Activated CD4-positive, alpha-beta memory T cell treated with anti-CD3 and anti-CD28 coated beads for 36 hours (primary cell): ENCODE measurements at places on chromosomes 5 and 9. TPM values are rescaled to one million over a fixed set of nuclear protein-coding genes. Genes with fewer than 3 reads are reported as not detected.

CLIC3 gene
- 0.61 TPM for total RNA-seq

CCDC180 gene
- 1.1 TPM for total RNA-seq

SLC6A7 gene
- not detected for total RNA-seq

GBGT1 gene
- 3.2 TPM for total RNA-seq

DNA sequence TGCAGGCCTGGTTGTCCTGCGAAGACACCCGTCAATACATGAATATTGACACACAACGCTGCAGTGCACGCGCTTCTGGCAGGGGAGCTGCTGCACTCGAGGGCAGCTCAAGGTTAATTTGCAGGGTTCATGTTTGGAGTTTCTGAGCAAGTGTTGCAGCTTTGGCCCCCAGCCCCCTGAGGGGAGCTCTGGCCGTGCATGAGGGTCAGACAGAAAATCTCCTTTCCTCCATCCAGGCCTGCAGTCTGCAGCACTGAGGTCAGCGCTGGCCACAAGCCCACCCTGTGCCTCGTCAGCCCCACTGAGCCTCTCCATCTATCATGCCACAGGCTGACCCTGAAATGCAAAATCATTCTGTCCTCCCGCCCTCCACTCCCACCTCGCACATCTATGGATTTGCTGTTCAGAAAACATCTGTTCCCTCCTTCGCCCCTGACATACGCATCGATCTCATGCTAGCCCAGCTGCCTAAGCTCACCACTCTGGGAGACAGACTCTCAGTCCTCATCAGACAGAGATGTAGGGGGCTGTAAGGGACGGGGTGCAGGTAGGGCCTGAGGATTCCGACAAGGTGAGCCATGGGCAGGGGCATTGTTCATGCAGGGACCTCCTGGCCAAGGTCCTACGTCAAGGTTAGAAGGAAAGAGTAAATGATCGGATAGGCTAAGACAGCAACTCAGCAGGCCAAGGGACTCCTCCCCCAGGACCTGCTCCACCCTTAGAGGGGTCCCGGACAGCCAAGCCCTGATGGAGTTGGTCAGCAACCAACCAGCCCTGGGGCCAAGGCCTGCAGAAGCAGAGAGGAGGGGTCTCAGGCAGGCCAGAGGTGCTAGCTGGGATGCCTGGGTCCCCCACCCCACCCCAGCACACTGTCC, 125.1 kb downstream of the KCNIP1 start:
- H3K36me3 ChIP-seq: no peaks in the 10 kb centered on the region
- H3K4me1 ChIP-seq: peaks cover 16% of the 10 kb centered on the region
- H3K27me3 ChIP-seq: peaks cover 3% of the 10 kb centered on the region
- H3K27ac ChIP-seq: no peak overlapping the region
- DNase-seq: no peak

DNA sequence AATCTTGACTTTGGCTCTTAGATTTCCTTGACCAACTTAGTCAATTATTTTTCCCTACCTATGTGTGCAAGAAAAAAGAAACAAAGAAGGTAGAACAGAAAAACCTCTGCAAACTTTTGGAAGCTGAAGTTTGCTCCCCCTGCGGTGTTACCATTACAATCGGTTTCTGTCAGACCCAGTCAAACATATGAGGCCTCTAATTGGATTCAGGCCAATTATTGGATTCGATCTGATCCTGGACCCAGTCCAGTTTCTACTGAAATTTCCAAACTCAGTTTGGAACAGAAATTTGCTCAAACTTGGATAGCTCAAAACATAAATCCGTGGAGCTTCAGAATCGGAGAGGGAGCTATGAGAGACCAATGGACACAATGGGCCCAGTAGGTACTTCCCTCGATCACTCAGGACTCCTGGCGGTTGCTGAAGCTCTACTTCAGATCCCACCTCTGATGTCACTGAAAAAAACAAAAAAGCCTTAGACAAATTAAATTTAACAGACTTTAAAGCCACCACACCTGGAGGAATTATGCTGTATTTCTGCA, 523.9 kb downstream of the DMRTA1 start:
- no peaks in the 10 kb centered on the region for H3K27me3 ChIP-seq
- no peak overlapping the region for H3K27ac ChIP-seq
- no peak for DNase-seq
- no peaks in the 10 kb centered on the region for H3K36me3 ChIP-seq
- H3K4me3 ChIP-seq: no peak overlapping the region

- peak overlapping the region; percentile 100 for H3K27ac ChIP-seq
- H3K36me3 ChIP-seq: peaks cover 23% of the 10 kb centered on the region
- peak; percentile 35 for DNase-seq
- H3K4me3 ChIP-seq: peak overlapping the region; percentile 99
These were observed 577 bp downstream of the RNF145 start for GRCh38 chr5:159208514-159209437.
